Activated CD4-positive, CD25-positive, alpha-beta regulatory T cell treated with anti-CD3 and anti-CD28 coated beads, Interleukin-2, amount 50 U/mL, for 24 hours (primary cell): ENCODE measurements at places on chromosomes 5 and 9.

GRCh38 chr9:76534026-76534425 lies 75.0 kb downstream of the GCNT1 start:
- ATAC-seq, result no peak

DNA sequence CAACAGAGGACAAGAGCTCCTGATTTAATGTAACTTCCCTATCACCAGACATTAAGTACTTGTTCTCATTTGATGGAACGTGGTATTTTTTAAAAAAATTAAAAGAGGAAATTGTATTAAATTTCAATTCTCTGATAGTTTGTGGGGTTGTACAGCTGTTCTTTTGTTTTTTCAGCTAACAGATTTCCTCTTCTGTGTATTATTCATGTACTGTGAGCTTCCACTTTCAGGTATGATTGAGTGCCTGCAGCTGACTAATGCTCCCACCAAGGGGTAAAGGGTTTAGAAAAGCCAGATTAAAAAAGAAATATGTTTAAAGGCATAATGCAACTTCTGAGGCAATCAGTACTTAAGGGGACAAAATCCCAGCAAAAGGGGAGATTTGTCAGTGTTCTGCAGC lies 117.7 kb upstream of the ACTBL2 start:
- ATAC-seq, result no peak

- ATAC-seq, result no peak
Observed at GRCh38 chr9:114327749-114328148, 1.9 kb upstream of the ORM2 start.

GRCh38 chr5:132464156-132464939 lies 26.2 kb downstream of the IRF1 start:
- ATAC-seq, result peak; percentile 41

DNA sequence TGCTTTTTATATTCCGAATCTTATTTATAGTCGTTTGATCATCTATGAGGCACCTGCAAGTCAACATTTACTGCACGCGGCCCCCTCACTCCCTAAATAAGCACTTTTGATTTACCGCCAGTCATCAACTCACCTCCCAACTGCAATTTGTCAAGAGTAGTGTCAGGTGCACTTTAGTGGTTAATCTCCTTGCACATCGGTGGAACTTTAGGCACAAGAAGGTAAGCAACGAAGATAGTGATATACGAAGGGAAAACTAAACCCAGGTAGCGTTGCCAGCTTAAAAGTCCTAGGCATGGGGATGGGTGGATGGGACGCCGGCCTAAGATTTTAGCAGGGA lies 513 bp upstream of the RNF180 start:
- no peak for ATAC-seq

DNA sequence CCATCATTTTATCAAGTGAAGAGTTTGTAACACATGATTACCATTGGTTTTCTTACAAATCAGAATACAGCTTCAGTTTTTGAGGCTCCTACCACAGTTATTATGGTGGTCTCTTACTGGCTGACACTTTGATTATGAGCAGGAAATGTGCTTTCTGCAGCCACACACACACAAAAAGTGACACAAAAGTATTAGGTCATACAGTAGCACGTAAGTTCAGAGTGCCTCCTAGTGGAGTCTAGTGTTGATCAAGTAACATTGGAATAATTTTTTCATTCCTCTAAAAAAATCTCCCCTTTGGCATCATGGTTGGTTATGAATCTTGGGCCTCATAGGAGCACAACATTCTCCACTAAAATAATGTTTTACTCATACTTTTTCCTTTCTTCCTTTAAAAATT lies 37.6 kb downstream of the PAM start:
- no peak for ATAC-seq

- ATAC-seq, result no peak
Observed at GRCh38 chr9:22813529-22813928, 366.9 kb downstream of the DMRTA1 start.

- no peak for ATAC-seq
Observed at GRCh38 chr5:180304431-180305375, 12.8 kb upstream of the MAPK9 start.

DNA sequence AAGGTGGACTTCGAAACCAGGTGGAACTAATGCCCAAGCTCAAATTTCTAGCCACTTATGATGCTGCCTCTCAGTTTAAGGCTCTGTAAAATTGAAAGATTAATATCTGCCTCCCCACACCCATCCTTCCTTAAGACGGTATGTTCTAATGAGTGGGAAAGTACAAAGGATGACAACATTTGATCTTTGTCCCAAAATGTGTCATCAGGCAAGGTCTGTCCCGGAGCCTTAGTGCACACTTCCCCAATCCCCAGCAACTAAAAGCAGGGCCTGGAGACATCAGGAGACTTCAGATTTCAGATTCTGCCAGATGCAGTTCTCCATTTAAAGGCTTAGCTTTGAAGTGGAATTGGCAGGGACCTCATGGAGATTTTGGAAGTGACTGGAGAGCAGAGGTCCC lies 316.5 kb downstream of the ASTN2 start:
- no peak for ATAC-seq

GRCh38 chr9:33230756-33231622 lies 9.0 kb upstream of the SPINK4 start:
- no peak for ATAC-seq

DNA sequence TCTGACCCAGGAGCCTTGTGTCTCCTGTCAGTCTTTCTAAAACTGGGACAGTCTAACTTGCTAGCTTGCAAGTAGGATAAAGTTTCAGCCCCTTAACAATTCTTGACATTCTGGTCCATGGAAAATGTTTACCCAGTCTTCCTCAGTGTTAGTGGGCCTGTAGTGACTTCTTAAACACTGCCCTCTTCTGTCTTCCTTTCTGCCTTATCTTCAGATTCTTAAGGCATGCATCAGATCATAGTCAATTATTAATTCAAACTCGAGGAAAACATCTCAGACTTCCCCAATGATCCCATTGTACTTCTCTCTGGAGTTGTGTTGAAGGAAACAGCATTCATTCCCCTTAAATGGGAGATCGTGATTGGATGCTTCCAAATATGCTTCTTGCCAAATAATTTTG lies 1199.8 kb downstream of the DTWD2 start:
- no peak for ATAC-seq

DNA sequence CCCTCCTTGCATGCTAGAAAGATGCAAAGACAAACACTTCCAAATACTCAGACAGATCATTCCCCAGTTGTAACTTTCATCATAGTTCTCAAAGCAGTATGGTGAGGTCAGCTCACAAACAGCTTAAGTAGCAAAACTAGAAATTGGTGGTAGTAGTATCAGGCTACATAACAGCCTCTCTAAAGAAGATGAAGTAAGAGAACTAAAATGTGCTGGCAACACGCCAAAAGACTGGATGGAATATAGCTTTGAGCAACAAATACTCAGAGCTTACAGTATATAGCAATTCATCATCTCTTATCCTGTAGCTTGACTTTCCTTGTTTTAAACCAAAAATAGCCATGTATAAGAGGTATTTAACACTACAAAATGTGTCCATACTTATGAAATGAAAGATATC lies 7.5 kb downstream of the PFDN1 start:
- ATAC-seq, result no peak

DNA sequence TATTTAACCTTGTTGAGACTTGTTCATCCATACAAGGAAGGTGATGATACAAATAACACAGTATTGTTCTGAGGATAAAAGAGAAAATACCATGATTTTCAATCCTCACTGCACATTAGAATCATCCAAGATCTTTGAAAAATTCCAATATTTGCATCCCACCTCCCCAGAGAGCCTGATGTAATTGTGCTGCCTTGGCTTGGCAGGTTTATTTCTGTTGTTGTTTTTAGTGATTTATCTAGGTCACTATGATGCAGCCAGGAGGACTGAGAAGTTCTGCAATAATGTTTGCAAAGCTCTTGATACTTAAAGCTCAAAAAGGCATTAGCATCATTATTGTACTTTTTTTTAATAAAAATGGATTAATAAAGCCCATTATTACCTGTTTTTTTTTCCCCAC lies 67.0 kb upstream of the NMUR2 start:
- ATAC-seq, result no peak

DNA sequence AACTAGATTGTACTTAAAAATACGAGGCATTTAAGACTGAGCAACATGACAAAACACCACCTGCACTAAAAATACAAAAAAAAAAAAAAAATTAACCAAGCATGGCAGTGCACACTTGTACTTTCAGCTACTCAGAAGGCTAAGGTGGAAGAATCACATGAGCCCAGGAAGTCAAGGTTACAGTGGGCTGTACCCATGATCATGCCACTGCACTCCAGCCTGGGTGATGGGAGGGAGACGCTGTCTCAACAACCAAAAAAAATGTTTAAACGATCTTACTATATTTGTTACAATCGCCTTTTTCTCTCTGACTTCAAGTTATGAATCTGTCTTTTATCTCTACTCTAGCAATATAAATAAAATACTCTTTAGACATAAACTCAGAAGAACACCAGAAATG lies 1454.3 kb downstream of the MAT2B start:
- ATAC-seq, result no peak

- ATAC-seq, result no peak
Observed at GRCh38 chr9:135657416-135657815, 5.7 kb upstream of the LCN9 start.

DNA sequence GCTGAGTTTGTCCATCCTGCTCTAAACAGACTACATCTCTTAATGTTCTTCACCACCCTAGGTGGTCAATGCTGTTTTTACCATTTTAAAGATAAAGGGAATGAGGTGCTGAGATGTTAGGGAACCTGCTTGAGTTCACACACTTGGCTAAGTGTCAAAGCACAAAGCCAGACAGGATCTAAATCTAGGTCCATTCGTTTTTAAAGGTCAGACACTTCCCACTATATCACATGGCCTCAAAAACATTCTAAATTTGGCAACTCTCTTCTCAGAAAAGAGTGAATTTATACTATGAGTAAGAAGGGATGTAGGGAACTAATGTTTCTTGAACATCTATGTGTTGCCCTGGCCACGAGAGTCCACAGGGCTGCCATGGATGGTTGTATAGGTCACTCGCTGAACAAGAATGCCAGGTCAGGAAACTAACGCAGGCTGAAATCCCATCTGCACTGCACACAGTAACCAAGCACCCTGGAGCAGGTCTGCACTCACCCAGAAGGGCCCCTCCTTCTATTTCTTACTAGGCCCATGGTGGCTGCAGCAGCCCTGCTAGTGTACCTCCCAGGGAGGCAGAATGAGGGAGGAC lies 213.0 kb downstream of the SPOCK1 start:
- no peak for ATAC-seq

- no peak for ATAC-seq
Observed at GRCh38 chr5:163190784-163191183, 246.6 kb upstream of the CCNG1 start.
